ENCODE measurements at places on chromosomes 6 and 20.
A peak's percentile ranks its signal among the peaks of the same experiment; 100 is the strongest.

DNA sequence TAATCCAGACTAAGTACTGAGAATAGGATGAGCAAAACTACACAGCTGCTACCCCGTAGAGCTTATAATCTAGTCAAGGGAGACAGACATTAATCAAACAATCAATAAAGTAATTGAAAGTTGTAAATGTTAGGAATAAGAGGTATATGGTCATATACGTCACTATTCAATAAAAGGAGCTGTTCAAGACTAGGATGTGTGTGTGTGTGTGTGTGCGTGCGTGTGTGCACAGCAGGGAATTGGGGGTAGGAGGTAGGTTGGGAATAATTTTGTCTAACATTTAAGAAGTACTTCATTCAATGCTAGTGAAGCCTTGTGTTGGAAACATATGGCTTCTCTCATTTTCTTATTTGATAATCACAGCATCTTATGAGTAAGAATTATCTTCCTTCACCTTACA, 41.8 kb downstream of the SESN1 start:
- no peak for DNase-seq

- peak; percentile 98 for DNase-seq
Measured at GRCh38 chr6:38131527-38131965, 312.0 kb downstream of the ZFAND3 start.

- DNase-seq = peak; percentile 28
Measured at GRCh38 chr6:17505062-17505476, 95.0 kb upstream of the FAM8A1 start.

DNA sequence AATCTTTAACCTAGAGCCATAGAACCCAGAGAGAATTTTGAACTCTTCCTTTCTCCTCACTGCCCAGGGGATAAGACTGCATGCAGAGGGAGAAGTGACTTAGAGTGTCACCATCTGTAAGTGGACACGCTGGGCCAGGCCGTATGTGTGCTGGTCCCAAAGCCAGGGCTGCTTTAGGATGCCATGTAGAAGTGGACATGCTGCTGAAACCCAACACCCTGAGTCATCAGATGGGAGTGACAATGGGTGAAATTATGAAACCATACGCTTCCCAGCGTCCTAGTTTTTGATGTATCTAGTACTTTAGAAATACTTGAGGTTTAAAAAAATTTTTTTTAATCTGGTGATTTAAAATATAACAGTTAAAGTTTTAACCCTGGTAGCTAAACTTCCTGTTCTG, 191.1 kb downstream of the FNDC1 start:
- DNase-seq = no peak

DNA sequence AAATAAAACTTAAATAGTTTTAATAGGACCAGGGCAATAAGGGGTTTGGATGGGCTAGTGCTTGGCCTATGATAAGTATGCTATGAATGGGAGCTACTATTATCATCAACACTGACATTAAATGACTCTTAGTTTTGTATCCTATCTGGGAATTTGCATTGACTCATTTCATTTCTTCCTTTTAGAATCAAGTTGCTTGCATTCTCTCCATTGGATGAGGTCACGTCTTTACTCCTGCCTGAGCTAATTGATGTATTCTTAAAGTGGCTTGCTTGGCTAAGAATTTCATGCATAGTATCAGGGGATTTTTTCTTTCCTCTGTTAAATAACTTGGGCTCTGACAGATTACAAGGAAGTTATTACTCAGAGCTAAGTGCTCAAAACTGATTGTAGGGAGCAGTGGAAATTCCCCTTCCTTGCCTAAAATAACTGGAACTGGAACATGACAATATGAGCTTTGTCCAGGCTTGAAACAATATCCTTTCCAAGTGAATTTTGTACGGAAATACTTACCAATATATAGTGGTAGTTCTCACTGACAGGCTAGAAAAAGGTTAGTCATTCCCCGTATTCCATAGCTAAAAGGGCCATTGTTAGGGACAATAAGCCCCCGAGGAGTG, 169.9 kb downstream of the BCAS1 start:
- peak; percentile 78 for DNase-seq

- DNase-seq = no peak
Measured at GRCh38 chr6:91094341-91094740, 507.5 kb upstream of the MAP3K7 start.

DNA sequence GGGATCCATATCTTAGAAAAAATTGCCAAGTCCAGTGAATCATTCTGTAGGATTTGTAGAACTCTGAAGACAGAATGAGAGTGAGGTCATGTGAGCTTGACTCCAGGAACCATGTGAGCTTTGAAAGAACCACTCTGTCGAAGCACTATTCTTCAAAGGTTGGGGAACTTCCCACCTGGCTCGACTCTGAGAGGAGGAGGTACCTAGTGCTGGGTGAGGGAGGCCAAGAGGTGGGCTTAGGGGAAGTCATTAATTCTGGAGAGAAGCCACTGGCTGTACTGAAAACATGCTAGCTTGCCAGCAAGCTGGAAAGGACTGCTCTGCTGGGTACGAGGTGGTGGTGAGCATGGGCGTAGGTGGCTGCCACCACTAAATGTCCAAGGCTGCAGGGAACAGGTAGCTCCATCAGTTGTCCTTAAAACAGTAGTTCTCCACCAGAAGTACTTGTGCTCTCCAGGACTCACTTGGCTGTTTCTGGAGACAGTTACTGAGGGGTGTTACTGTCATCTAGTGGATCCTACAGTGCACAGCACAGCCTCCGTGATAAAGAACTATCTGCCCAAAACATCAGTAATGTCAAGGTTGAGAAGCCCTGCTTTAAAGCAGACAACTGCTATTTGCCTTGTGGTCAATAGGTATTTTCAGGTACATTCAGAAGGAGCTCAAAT, 34.7 kb upstream of the SYNJ2 start:
- no peak for DNase-seq
